NCI-H1436 treated with DMSO at 0.1 percent for 48 hours (cell line): ENCODE measurements at places on chromosomes 16 and 17.

- no peak for DNase-seq
Measured at GRCh38 chr17:40533896-40534295, 31.4 kb downstream of the CCR7 start.

DNA sequence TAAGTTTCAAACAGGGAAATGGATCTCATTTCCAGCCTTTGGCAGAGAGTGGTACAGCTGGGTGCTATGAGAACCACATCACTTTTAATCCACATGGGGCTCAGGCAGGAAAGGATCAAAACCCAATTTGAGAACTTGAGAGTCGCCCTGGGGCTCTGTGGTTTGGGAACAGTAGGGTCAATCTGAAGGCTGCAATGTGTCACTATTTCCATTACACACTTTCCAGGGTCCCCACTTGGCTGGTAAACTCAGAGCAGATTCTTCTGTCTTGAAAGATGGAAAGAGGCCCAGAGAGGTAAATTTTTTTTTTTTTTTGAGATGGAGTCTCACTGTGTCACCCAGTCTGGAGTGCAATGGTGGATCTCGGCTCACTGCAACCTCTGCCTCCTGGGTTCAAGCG is 6.7 kb upstream of the HIGD1B start:
- DNase-seq: no peak

- no peak for DNase-seq
Measured at GRCh38 chr16:68760671-68761275, 23.7 kb downstream of the CDH1 start.

DNA sequence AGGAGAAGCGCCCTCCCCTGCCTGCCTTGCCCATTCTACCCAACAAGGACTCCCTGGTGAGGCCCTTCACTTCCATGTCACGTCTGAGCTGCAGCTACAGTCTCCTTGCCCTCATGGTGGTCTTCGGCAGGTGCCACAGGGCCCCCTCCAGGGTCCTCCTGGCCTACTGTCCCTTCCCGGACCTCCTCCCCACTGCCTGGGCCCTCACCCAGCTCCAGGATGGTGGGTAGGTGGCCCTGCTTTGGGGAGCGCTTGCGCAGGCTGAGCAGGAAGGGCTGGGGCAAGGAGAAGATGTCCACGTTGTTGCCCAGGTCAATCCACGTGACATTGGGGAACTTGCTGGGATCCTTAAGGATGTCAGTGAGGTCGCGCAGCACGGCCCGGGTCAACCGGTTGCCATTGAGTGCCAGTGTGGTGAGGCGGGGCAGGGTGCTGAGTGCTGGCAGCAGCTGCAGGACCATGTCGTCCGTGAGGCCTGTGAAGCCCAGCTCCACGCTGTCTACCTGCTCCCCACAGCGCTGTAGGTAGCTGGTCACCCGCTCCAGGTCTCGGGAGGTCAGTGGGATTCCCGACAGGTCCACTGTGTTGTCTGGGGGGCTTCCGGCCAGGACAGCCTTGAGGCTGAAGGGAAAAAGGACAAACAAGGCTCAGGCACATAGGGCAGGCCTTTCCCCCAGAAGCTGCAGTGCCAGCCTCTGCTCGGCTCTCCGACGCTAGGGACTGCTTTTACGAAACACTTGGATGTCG is 28.3 kb downstream of the TRPV2 start:
- no peak for DNase-seq

GRCh38 chr17:13933441-13934276 is 135.6 kb upstream of the COX10 start:
- DNase-seq: no peak

GRCh38 chr17:4944554-4945175 is 3.7 kb downstream of the PFN1 start:
- DNase-seq: no peak

- DNase-seq: no peak
Measured at GRCh38 chr17:49016775-49017463, 19.7 kb downstream of the IGF2BP1 start.

- no peak for DNase-seq
Measured at GRCh38 chr16:2090777-2091546, 43.2 kb downstream of the TSC2 start.

DNA sequence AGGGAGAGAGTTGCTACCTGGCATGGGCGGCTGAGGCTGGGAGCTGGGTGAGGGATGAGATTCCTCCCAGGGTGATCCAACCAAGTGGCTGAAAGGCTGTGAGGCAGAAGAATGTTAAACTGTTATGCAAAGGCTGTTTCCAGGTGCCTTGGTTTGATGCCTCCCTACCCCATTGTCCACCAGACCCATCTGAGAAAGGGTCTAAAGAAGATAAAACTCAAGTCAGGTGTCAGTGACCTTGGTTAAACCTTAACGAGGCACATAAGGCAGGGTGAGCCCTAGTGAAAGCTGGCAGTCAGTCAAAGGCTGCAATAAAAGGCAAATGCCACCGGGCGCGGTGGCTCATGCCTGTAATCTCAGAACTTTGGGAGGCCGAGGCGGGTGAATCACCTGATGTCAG is 23.8 kb downstream of the LDHD start:
- DNase-seq: no peak

DNA sequence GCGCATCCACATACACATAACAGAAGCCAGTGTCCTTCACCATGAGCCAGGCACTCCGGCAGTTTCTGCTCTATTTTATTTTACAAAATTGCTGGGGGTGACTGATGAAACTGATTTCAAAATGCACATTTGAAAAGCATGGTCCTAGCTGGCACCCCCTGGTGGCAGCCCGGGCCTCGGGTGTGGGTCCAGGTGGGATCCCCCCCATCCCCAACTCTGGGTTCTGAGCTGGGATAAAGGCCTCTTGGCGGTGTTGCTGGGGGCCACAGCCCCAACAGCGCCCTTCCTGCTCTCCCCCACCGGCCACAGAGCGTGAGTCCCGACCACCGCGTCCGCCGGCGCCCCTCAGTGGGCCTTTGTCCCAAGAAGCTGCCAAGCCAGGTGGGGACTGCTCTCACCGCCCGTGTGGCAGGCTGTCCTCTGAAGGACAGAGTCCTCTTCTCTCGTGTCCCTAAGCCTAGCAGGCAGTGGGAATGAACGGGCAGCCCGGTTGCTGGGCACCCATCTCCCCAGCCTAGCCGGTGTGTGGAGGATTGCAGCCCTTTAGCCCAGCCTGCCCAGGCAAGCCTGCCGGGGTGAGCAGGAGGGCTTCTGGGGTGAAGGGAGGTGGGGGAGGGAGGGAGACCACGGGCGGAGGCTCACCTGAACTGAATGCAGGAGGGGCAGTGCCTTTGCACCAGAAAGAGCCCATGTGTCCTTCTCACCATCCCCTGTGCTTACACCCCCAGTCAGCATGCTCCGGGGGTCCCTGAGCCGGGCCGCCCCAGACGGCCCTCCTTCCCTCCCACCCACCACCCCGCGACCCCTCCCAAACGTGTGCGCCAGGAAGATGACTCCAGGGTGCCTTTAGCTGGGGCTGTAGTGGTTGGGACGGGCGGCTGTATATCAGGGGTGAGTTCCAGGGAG is 898 bp downstream of the SNAI3 start:
- DNase-seq: no peak

- no peak for DNase-seq
Measured at GRCh38 chr16:606656-607307, 16.9 kb downstream of the RAB40C start.

GRCh38 chr17:35002876-35003551 is 22.7 kb downstream of the LIG3 start:
- no peak for DNase-seq

DNA sequence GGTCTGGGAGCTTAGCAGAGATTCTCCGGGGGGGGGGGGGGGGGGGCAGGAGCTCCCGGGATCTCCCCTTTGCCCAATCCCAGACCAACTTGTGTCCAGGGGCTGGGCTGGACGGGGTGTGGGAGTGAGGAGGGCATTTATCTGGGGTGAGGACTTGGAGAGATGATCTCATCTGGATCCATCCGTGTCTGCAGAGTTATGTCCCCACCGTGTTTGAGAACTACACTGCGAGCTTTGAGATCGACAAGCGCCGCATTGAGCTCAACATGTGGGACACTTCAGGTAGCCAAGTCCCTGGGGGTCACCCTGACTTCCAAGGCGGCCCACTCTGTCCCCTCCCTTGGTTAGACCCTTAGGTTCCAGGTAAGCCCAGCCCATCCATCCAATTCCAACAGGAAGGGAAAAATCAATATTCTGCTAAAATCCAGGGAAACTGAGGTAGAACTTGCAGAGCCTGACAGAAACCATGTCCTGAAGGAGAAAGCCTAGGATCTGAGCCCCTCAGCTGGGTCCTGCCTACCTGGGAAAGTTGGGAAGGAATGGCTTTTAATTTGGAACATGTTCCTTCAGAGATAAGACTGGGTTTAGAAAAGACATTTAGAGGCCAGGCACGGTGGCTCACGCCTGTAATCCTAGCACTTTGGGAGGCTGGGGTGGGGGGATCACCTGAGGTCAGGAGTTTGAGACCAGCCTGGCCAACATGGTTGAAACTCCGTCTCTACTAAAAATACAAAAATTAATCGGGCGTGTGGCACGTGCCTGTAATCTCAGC is 921 bp downstream of the RND2 start:
- DNase-seq: no peak

DNA sequence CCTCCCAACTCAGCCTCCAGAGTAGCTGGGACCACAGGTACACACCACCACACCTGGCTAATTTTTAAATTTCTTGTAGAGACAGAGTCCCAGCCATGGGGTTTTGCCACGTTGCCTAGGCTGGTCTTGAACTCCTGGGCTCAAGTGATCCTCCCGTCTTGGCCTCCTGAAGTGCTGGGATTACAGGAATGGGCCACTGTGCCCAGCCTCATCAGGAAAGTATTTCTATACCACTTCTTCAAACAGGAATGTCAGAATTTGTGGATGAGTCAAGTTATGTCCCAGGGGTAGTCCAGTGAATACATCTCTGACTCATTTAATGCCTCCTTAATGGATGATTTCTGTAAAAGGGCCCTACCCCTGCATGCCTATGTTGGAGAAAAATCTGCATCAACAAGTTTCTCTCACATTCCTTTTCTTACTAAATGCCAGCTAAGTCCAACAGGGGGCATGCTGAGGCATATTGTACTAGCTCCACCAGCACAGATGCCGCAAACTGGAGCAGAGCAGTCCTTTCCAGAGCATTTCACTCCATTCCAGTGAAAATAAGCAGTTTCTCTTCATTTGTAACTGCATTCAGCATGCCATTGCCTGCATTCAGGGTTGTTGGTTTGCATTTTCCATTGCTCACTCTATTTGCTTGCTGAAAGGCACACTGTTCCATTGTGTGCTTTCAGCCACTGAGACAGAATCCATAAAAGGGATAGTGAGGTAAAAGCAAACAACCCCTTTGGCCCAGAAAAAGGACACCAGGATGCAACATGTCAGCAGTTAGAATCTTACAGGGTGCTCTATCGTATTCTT is 5.3 kb upstream of the CAVIN1 start:
- DNase-seq: no peak

GRCh38 chr16:13909872-13910303 is 10.1 kb upstream of the ERCC4 start:
- no peak for DNase-seq

- no peak for DNase-seq
Measured at GRCh38 chr17:43662413-43663141, 855 bp upstream of the MEOX1 start.

- peak; percentile 68 for DNase-seq
Measured at GRCh38 chr17:57408071-57408811, 151.9 kb downstream of the MSI2 start.

DNA sequence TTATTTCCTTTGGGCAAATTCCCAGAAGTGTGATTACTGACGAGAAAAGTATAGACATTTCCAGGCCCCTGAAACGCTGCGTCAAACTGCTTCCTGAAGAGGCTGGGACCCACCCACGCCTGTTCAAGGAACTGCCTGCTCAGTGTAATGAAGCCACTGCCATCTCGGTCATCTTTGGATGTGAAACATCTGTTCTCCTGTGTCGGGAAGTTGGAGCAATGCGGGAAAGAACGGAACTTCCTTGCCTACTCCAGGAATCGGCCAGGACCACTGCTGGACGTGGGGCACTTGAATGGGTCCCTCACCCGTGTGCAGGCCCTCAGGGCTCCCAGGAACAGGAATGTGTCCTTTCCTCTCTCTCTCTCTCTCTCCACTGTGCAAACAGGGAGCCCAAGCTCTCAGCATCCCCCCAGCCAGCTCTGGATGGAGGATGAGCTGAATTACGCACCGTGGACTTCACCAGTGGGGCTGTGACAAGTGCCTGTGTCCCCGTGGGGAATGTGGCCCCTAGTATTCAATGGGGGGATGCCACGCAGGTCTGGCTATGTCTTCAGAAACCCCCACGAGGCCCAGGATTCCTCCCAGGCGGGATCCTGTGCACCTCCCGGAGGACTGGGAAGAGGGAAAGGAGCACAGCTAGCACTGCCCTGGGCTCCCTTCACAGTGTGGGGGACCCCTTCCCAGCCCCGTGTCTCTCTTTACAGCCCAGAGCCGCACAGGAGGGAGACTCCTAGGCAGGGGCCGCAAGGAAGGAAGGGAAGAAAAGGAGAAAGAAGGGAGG is 18.3 kb upstream of the LITAF start:
- no peak for DNase-seq

DNA sequence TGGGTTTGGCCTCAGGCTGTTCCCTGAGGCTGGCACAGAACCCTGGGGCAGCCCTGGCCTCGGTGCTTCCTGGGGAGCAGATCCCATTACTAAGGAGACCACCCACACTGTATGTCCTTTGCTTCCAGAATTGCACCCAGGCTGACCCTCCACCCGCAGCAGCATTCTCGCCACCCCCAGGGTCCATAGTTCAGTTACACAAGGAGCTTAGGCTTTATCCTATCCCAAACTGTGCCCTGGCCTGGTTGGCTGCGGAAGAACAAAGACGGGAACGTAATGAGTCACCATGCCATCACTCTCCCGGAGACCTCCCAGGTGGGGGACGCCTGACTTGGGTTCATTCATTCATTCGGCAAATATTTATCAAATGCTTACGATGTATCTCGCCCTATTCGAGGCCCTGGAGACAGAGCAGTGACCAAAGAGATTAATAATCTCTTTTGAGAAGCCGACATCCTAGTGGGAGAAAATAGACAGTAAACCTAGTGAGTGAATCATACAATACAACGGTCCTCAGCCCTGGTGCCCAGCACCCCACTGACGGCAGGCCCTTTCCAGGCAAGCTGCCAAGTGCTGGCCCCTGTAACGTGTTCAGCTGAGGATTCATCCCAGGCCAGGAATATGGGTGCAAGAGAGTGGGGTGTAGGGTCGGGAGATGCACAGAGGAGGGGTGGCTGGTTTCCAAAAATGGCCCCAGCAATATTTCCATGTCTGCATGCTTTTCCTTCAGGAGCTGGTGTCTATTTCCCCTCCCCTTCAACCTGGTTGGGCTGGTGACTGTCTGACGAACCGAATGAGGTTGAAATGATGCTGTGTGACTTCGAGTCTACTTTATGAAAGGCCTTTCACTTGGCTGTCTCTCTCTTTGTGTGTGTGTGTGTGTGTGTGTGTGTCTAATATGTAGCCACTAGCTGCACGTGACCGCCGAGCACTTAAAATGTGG is 134.2 kb downstream of the MGAT5B start:
- DNase-seq: no peak

GRCh38 chr16:46757339-46758050 is 9.4 kb upstream of the MYLK3 start:
- no peak for DNase-seq

GRCh38 chr17:81652906-81653771 is 3.2 kb downstream of the PDE6G start:
- DNase-seq: no peak

- DNase-seq: no peak
Measured at GRCh38 chr16:85902366-85903155, 3.6 kb downstream of the IRF8 start.
